ENCODE measurements at places on chromosomes 1 and 21.

DNA sequence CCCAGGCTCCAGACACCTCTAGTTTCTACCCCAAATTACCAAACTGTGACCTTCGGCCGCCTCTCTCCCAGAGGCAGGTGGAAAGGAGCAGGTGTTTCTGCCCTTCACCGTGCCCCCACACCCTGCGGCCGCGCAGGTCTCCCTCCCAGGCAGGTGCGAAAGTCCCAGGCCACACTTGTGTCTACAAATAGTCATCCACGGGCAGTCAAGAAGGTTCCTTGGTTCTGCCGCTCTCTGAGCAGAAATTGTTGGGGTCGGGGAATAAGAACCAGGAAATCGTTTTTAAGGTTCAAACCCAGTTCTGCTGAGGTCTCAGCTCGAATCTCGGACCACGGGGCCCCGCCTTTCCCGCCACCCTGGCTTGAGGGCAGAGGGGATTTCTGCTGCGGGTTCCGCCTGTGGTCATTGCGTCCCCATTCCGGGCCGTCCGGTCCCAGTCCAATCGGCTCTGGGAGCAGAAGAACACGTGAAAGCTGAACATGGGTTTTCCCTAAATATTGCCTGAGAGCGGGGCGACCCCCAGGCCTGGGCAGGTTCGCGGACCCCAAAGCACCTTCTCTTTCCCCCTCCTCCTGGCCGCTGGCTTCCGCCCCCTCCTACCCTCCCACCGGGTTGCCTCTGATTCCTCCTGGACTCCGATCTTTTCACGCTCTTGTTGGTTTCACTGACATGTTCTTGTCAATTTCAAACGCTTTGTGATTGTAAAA lies 1.2 kb upstream of the ATF3 start:
- DNase-seq: no peak

- no peak for DNase-seq
These were observed 4.5 kb downstream of the LIN9 start for GRCh38 chr1:226304291-226304955.

- DNase-seq: no peak
These were observed 105.5 kb downstream of the HIVEP3 start for GRCh38 chr1:41813226-41813625.

DNA sequence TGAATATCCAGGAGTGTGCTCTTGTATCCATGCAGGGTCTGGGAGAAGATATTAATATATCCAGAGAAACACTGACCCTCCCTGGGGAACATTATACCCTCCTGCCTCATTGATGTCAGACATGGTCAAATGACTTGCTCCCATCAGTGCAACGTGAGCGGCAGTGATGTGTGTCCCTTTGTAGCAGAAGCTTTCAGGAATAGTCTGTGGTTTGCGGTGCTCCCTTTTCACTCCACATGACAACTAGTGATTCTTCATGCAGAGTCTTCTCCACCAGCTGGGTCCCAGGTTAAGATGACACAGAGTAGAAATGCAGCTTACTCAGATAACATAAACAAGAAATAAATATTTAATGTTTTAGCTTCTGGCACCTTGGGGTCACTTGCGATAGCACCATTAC lies 31.9 kb upstream of the LYPD8 start:
- no peak for DNase-seq

DNA sequence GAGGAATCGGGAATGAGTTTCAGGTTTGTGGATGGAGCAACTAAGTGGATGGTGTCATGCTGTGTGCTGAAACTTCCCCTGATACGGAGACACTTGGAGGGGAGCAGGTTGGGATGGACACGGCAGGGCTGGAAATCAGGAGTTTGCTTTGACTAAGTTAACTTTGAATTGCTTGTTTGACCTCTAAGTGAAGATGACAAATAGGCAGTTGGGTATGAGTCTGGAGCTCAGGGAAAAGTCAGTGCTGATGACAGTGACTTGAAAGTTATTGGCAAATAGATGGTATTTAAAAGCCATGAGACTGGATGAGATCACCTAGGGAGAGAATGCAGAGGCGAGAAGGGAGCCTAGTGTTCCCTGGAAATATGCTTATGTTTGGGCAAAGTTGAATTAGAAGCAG lies 12.8 kb upstream of the ZSCAN20 start:
- DNase-seq: no peak

GRCh38 chr1:59554011-59554663 lies 257.2 kb downstream of the FGGY start:
- DNase-seq: no peak
